NCI-H446 (cell line): ENCODE measurements at places on chromosomes 16 and 17.

GRCh38 chr16:28187595-28188004 lies 24.2 kb downstream of the XPO6 start:
- DNase-seq = no peak

- no peak for DNase-seq
These were observed 14.7 kb downstream of the RFFL start for GRCh38 chr17:35048685-35049379.

- DNase-seq = peak; percentile 9
These were observed 59.7 kb downstream of the RNF112 start for GRCh38 chr17:19470530-19471261.

GRCh38 chr17:28849281-28849680 lies 5.5 kb upstream of the ERAL1 start:
- no peak for DNase-seq

DNA sequence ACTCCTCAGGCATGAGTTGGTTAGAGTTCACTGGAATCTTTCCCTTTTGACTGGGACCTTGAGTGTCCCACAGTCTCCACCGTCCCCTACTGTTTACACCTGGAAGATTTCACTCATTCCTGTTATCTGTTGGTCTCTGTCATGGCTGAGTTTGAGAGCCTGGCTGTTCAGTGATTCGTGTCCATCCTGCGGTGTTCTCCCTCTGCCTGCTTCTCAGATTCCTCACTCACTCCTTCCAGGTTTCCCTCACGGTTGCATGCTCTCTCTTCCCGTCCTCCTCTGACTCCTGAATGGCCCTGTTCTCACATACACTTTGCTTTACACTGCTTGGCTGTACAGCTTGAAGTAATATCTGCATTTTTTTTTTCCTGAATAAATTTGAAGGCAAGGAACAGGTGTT lies 24.5 kb downstream of the OR1D5 start:
- DNase-seq = no peak
